ENCODE measurements at places on chromosomes 7 and 10.

- DNase-seq = no peak
Observed at GRCh38 chr7:125661006-125661405, 731.4 kb upstream of the POT1 start.

DNA sequence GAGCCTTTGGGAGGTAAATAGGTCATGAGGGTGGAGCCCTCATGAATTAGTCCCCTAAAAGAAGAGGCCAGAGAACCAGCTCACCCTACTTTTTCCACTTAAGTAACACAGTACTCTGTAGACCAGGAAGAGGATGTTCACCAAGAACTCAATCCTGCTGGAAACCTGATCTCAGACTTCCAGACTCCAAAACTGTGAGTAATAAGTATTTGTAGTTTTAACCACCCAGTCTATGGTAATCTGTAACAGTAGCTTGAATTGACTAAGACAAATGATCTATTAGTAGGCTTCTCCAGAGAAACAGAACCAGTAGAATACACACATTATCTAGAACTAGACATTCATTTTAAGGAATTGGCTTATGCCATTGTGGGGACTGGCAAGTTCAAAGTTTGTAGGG lies 51.5 kb downstream of the ANKMY2 start:
- DNase-seq = no peak

DNA sequence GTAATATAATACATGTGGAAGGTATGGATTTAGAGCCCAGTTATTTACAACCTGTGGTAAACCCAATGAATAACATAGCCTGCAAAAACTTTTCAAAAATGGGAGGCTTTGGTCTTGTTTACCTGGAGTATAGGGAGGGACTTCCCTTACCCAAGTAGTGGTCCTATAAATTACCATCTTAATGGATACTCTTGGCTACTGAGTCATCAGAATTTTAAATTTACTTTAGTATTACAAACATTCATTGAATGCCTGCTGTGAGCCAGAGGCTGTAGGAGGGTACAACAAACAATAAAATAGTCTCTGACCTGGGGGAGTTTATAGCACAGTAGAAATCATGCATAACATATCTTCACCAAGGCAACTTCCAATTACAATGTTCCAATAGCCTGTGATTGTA lies 365.1 kb downstream of the BBS9 start:
- peak; percentile 18 for DNase-seq

- DNase-seq = no peak
Observed at GRCh38 chr10:99781734-99782429, 558 bp upstream of the ABCC2 start.

GRCh38 chr7:138982204-138982623 lies 1.0 kb upstream of the KIAA1549 start:
- no peak for DNase-seq

DNA sequence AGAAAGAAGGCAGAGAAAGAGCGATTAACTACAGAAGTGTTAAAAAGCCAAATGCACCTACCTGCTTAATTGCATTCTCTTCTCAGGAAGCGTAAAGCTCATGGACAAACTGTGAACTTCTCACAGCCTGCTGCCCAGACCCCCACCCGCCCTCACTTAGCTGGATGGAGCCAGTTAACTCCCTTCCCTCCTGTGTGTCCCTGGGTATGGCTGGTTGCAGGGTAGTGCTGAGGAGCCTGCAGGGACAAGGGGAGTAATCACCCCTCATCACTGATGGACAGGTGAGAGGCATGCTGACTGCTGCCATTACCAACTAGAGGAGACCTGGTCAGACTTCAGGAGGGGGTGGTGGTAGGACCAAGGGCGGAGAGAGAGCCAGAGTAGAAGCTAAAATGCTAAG lies 37.5 kb downstream of the ENO4 start:
- no peak for DNase-seq

GRCh38 chr10:61905837-61906561 lies 4.5 kb downstream of the ARID5B start:
- DNase-seq = no peak

Data from HEK293T (cell line).